ENCODE measurements at places on chromosomes 16 and 17.
A peak's percentile ranks its signal among the peaks of the same experiment; 100 is the strongest.

DNA sequence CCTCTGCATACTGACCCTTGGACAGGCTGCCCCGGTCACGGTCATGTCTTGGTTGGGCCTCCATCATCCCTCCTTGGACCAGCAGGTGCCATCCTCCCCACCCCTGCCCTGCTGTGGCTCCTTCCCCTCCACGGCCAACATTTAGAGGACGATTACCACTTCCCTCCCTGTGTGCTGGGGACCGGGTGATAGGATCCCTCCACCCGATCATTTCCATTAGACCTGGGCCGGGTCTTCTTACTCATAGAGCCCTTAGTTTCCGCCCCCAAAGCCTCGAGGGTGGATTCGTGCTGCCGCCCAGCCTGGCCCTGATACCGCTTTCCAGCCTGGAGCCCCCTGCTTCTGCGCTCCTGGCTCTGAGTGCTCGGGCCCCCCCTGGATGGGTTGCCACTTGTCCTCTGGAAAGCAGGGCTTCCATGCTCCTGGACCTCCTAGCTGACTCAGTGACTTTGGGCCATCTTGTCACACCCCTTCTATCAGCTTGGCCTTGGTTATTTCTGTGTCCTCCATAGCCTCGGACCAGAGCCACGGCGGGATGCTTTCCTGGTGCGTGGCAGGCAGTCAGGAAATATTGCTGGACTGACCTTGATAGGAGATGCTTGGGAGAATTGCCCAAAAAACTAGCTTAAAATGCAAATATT lies 171.4 kb downstream of the SEC14L1 start:
- no peak for DNase-seq

- no peak for DNase-seq
Measured at GRCh38 chr16:55379876-55380390, 55.9 kb downstream of the IRX6 start.

- no peak for DNase-seq
Measured at GRCh38 chr16:86834451-86835035, 256.2 kb downstream of the FOXL1 start.

DNA sequence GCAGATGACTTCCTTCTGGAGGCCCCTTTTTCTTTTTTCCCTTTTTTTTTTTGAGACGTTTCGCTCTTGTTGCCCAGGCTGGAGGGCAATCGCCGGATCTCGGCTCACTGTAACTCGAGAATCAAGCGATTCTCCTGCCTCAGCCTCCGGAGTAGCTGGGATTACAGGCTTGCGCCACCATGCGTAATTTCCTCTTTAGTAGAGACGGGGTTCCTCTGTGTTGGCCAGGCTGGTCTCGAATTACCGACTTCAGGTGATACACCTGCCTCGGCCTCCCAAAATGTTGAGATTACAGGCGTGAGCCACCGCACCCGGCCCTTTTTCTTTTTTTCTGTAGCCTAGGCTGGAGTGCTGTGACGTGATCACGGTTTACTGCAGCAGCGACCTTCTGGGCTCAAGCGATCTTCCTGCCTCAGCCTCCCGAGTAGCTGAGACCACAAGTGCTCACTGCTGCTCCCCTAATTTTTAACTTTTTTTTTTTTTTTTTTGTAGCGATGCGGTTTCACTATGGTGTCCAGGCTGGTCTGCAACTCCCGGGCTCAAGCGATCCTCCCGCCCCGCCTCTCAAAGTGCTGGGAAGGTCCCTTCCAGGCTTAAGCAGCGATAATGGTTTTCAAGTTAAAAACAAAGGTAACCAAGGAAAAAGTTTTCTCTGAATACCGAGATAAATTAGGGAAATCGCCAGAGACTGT lies 956 bp upstream of the IST1 start:
- DNase-seq: peak; percentile 48

DNA sequence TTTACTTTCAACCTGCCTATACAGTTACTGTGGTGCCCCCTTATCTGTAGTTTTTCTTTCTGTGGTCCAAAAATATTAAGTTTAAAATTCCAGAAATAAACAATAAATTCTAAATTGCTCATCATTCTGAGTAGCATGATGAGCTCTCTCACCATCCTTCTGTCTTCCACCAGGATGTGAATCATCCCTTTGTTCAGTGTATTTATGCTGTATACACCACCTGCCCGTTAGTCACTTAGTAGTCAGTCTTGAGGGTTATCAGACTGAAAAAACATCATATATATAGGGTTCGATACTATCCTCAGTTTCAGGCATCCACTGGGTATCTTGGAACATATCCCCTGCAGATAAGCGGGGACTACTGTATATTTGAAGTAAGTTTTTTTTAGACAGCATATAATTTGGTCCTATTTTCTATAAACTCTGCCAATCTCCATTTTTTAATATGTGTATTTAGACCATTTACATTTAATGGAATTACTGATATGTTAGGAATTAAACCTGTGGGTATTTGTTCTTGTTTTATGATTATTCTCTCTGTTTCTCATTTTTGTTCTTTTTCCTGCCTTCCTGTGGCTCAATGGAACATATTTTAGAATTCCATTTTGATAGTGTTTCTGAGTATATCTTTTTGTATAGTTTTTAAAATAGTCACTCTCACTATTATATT lies 31.0 kb downstream of the TBX21 start:
- no peak for DNase-seq

DNA sequence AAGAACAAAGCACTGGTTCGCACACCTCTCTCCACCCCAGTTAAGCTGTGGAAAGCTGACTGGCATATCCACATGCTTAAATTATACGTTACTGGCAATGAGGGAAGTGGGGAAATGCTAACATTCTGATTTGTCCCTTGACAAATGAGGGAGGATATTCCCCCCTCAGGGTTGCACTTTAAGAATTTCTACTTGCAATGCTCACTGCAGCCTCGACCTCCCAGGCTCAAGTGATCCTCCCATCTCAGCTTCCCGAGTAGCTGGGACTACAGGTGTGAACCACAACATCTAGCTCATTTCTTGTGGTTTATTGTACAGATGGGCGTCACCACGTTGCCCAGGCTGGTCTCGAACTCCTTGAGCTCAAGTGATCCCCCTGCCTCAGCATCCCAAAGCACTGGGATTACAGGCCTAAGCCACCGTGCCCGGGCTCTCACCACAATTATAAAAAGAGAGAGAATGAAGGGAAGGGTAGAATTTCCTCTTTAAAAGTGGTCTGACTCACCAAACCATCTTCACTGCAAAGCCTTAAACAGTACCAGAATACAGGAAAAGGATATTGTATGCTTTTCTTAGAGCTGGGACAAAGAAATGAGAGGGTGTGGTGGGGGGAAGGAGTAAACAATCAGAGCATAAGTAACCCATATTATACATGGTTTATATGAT lies 38.9 kb downstream of the KANSL1 start:
- DNase-seq: peak; percentile 48

GRCh38 chr17:59431601-59432000 lies 100.1 kb downstream of the YPEL2 start:
- DNase-seq: no peak

DNA sequence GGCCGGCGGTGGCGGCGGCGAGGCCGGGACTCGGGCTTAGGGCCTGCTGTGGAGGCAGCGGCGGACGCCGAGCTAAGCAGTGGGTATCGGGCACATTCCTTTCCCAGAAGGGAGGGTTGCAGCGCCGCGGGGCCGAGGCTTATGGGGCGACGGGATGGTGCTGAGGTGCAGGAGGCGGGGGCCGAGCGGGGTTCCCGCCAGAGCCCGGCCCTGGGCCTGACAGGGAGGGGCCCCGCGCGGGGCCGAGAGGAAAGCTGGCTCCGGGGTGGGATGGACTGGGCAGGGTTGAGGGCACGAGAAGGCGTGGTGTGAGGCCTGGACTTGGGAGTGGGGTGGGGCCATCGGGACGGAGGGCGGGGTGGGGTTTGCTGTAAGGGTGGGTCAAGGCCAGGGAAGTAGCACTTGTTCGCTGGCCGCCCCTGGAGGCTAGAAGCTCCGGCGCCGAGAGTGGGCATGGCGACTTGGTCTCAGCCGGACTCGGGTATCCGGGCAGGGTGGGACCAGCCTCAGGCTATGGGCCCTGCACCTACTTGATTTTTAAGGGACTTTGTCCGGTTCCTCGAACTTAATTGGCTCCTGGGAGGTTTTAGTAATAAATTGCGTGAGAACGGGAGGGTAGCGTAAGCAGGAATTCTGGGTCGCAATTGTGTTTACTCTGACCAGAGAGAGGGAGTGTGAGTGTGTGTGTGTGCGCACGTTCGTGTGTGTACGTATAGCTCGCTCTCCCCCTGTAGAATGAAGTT lies 396 bp downstream of the NFE2L1 start:
- peak; percentile 53 for DNase-seq

DNA sequence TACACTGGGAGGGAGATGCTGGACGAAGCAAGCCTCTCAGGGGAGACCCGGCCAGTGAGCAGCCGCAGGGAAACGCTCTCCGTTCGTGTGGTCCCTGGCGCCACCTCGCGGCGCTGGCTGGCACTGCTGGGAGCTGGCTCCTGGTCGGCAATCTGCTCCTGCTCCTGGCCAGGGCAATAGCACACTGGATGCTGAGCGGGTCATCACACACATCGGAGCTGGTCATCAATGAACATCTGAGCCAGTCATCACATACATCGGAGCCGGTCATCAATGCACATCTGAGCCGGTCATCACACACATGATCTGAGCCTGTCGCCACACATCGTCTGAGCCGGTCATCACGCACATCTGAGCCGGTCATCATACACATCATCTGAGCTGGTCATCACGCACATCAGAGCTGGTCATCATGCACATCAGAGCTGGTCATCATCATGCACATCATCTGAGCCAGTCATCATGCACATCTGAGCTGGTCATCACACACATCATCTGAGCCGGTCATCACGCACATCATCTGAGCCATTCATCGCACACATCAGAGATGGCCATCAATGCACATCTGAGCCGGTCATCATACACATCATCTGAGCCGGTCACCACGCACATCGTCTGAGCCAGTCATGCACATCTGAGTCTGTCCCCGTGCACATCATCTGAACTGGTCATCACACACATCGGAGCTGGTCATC lies 217.3 kb downstream of the RBFOX3 start:
- peak; percentile 84 for DNase-seq

All from activated CD4-positive, alpha-beta T cell treated with anti-CD3 and anti-CD28 coated beads for 48 hours (primary cell).